ENCODE measurements at places on chromosomes 16 and 17. TPM values are rescaled to one million over a fixed set of nuclear protein-coding genes. Genes with fewer than 3 reads are reported as not detected.

- H3K4me3 ChIP-seq, result no peak overlapping the region
- DNase-seq, result no peak
- H3K36me3 ChIP-seq, result no peaks in the 10 kb centered on the region
- H3K27ac ChIP-seq, result no peak overlapping the region
- no peaks in the 10 kb centered on the region for H3K4me1 ChIP-seq
Observed at GRCh38 chr16:77172951-77173350, 18.0 kb upstream of the MON1B start.

DNA sequence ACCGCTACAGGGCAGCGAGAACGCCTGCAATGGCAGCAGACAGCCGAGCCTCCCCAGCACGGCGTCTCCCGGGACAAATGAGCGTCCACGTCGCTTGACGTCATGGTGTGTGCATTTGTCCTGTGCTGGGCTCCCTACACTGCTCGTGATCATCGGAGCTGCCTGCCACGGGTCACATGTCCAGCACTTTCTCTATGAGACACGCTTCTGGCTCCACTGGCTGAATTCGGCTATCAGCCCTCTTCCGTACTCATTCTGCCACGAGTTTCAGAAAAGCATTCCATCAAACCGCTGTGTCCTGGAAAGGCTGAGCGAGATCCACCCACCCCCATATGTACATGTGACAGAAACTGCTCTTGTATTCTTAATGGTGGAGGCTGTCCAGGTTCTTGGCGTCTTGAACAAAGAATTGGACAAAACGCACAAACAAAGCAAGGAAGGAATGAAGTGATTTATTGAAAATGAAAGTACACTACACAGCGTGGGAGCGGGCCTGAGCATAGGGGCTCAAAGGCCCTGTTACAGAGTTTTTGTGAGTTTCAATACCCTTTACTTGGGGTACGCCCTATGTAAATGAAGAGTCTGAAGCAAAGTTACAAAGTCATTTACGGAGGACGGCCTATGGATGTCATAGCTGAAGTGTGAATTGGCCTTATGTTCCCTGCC is 28.5 kb upstream of the SHCBP1 start:
- peak overlapping the region; percentile 48 for H3K4me3 ChIP-seq
- peak overlapping the region; percentile 74 for H3K27ac ChIP-seq
- H3K4me1 ChIP-seq, result peaks cover 4% of the 10 kb centered on the region
- DNase-seq, result no peak

GRCh38 chr17:69716556-69716955 is 302.1 kb downstream of the MAP2K6 start:
- no peak overlapping the region for H3K4me3 ChIP-seq
- H3K36me3 ChIP-seq, result no peaks in the 10 kb centered on the region
- no peaks in the 10 kb centered on the region for H3K27me3 ChIP-seq
- H3K27ac ChIP-seq, result no peak overlapping the region
- H3K4me1 ChIP-seq, result no peaks in the 10 kb centered on the region
- DNase-seq, result no peak

GRCh38 chr16:80938004-80938878 is 68.4 kb downstream of the CMC2 start:
- H3K4me1 ChIP-seq, result peaks cover 7% of the 10 kb centered on the region
- H3K27ac ChIP-seq, result peak overlapping the region; percentile 54
- no peaks in the 10 kb centered on the region for H3K27me3 ChIP-seq
- H3K36me3 ChIP-seq, result no peaks in the 10 kb centered on the region

DNA sequence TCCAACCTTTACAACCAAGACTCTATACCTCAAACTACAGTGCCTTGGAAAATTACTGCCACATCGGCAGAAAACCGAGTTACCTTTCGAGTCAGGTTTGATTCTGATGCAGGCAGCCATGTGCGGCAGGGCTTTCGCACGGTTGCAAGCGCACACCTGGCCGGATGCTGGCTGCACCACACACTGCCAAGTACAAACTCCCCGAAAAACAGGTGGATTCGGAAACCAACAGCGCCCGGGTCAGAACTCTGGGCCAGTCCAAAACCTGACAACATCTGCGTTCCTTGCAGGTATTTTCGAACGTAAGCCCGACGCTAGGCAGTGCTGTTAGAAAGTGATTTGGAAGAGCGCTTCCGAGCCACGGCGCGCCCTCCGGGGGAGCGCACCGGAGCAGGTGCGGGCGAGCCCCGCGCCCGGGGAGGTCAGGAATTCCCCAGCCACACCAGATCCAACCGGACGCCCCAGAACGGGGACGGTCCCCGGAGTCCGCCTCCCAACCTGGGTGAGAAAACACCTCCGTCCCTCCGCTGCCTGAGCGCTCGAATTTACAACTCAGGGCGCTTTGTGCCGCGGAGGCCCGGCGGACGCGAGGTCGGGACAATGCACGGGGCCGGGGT is 1.2 kb downstream of the USP7 start:
- peak overlapping the region; percentile 84 for H3K27ac ChIP-seq
- peak overlapping the region; percentile 68 for H3K4me3 ChIP-seq
- H3K4me1 ChIP-seq, result peaks cover 57% of the 10 kb centered on the region
- H3K27me3 ChIP-seq, result no peaks in the 10 kb centered on the region
- DNase-seq, result no peak
- H3K36me3 ChIP-seq, result no peaks in the 10 kb centered on the region

GRCh38 chr16:49023050-49023449 is 258.6 kb downstream of the CBLN1 start:
- no peaks in the 10 kb centered on the region for H3K27me3 ChIP-seq
- H3K4me1 ChIP-seq, result no peaks in the 10 kb centered on the region
- no peaks in the 10 kb centered on the region for H3K36me3 ChIP-seq
- no peak overlapping the region for H3K27ac ChIP-seq
- H3K4me3 ChIP-seq, result no peak overlapping the region

- peaks cover 97% of the 10 kb centered on the region for H3K27me3 ChIP-seq
- H3K4me3 ChIP-seq, result peak within 1 kb of the TSS; percentile 43
- no peak within 1 kb of the TSS for H3K27ac ChIP-seq
- DNase-seq, result no peak
- peaks cover 26% of the 10 kb centered on the region for H3K4me1 ChIP-seq
Observed at GRCh38 chr17:60149691-60150582, at the start of gene CA4. TSS of gene CA4 (plus strand) at chr17:60149973. CDS start at chr17:60150035, 62 bp downstream.

GRCh38 chr17:72164158-72164739 is 43.4 kb downstream of the SOX9 start:
- no peaks in the 10 kb centered on the region for H3K4me1 ChIP-seq
- no peaks in the 10 kb centered on the region for H3K36me3 ChIP-seq
- H3K27ac ChIP-seq, result no peak overlapping the region

GRCh38 chr17:58521680-58522079 is 7.2 kb upstream of the MTMR4 start:
- H3K4me3 ChIP-seq, result no peak overlapping the region
- no peak for DNase-seq
- H3K36me3 ChIP-seq, result no peaks in the 10 kb centered on the region
- H3K27ac ChIP-seq, result no peak overlapping the region
- H3K27me3 ChIP-seq, result no peaks in the 10 kb centered on the region

- H3K36me3 ChIP-seq, result peaks cover 29% of the 10 kb centered on the region
- H3K27ac ChIP-seq, result peak overlapping the region; percentile 27
- no peak for DNase-seq
- no peak overlapping the region for H3K4me3 ChIP-seq
- peaks cover 26% of the 10 kb centered on the region for H3K4me1 ChIP-seq
Observed at GRCh38 chr17:64565563-64565962, 58.8 kb downstream of the CEP95 start.

GRCh38 chr16:70770626-70771552 is 30.1 kb downstream of the VAC14 start:
- no peaks in the 10 kb centered on the region for H3K27me3 ChIP-seq
- peaks cover 7% of the 10 kb centered on the region for H3K4me1 ChIP-seq
- peak; percentile 93 for DNase-seq
- H3K27ac ChIP-seq, result no peak overlapping the region
- peaks cover 45% of the 10 kb centered on the region for H3K36me3 ChIP-seq

DNA sequence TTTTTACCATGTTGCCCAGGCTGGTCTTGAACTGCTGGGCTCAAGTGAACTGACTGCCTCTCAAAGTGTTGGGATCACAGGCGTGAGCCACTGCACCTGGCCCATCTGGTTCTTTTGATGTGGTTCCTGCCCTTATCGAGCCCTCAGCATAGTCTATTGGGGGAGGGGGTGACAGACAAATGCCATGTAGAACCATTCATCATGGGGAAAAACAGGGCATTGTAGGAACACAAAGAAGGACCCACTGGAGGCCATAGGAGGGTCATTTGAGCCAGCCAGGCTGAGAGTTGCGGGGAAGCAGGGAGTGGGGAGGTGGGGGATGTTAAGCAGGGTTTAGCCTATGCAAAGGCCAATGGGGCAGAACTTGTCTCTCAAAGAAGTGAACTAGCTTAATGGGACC is 11.9 kb downstream of the SEC14L5 start:
- DNase-seq, result no peak
- no peaks in the 10 kb centered on the region for H3K36me3 ChIP-seq
- no peak overlapping the region for H3K4me3 ChIP-seq
- H3K4me1 ChIP-seq, result no peaks in the 10 kb centered on the region
- H3K27me3 ChIP-seq, result no peaks in the 10 kb centered on the region
- H3K27ac ChIP-seq, result no peak overlapping the region

DNA sequence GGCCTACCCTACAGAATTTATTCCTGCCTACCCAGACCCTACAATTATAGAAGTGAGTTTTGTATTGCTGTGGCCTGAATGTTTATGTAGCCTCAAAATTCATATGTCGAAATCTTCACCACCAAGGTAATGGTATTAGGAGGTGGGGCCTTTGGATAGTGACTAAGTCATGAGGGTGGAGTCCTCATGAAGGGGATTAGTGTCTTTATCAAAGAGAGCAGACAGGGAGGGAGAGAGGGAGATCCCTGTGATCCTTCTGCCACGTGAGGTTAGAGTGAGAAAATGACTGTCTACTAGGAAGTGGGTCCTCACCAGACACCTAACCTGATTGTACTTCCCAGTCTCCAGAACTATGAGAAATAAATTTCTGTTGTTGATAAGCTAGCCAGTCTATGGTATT is 981 bp upstream of the DUXB start:
- H3K36me3 ChIP-seq, result no peaks in the 10 kb centered on the region
- H3K27me3 ChIP-seq, result no peaks in the 10 kb centered on the region
- H3K4me1 ChIP-seq, result no peaks in the 10 kb centered on the region
- no peak overlapping the region for H3K4me3 ChIP-seq

The HASPIN gene
- not detected for total RNA-seq

The CCDC154 gene
- 0.58 TPM for total RNA-seq

The PIRT gene
- total RNA-seq, result 3.5 TPM

The ACLY gene
- 87.7 TPM for total RNA-seq

The SLX4 gene
- total RNA-seq, result 5.8 TPM

The TBX2 gene
- 17.9 TPM for total RNA-seq

The FGF11 gene
- total RNA-seq, result 0.50 TPM

Data from esophagus muscularis mucosa (tissue), 4 donors.